ENCODE measurements at places on chromosomes 13 and 19. TPM values are rescaled to one million over a fixed set of nuclear protein-coding genes. Genes with fewer than 3 reads are reported as not detected.

Gene SERP2
- total RNA-seq: not detected

Gene ZNF577
- not detected for total RNA-seq

Gene MZT1
- total RNA-seq: 10.5 TPM

Gene PDE4C
- 0.50 TPM for total RNA-seq

Gene GPR12
- not detected for total RNA-seq

Gene ZNF99
- total RNA-seq: not detected

Gene PSG2
- not detected for total RNA-seq

Gene CYP2F1
- not detected for total RNA-seq

Gene GMIP
- 5.0 TPM for total RNA-seq

Gene PGLYRP2
- 0.06 TPM for total RNA-seq

Gene LYL1
- total RNA-seq: 1.0 TPM

Gene ZGLP1
- 1.8 TPM for total RNA-seq

Gene NOTCH3
- total RNA-seq: 6.8 TPM

Gene DPY19L3
- 12.4 TPM for total RNA-seq

Gene IGFL3
- total RNA-seq: not detected

Gene LILRA6
- not detected for total RNA-seq

Gene NLRP9
- total RNA-seq: not detected

Gene LILRA1
- not detected for total RNA-seq

Gene PPP1R37
- total RNA-seq: 33.2 TPM

Gene ATP8B3
- total RNA-seq: 1.8 TPM

Gene OR7D2
- total RNA-seq: not detected

Gene PRSS57
- total RNA-seq: not detected

Gene RXFP2
- total RNA-seq: not detected

Gene SYT5
- total RNA-seq: 7.7 TPM

Gene ZNF229
- total RNA-seq: 2.5 TPM

Gene BIVM
- total RNA-seq: 4.4 TPM

Gene KLK2
- not detected for total RNA-seq

Gene RYR1
- total RNA-seq: 5.4 TPM

Gene CPAMD8
- total RNA-seq: not detected

Gene NLRP11
- total RNA-seq: not detected

Gene ZNF723
- total RNA-seq: not detected

Gene FREM2
- total RNA-seq: not detected

Gene RNF17
- total RNA-seq: not detected

Gene MTUS2
- not detected for total RNA-seq

Gene ZNF490
- 0.67 TPM for total RNA-seq

Gene CACNG8
- total RNA-seq: 1.1 TPM

Gene TYROBP
- total RNA-seq: not detected

Gene ZNF98
- total RNA-seq: not detected

Gene CACNA1A
- total RNA-seq: 0.35 TPM

Gene OR7A5
- total RNA-seq: not detected

Gene LRG1
- total RNA-seq: 0.10 TPM

Gene RFPL4AL1
- total RNA-seq: not detected

Gene ALOX5AP
- total RNA-seq: 4.3 TPM

Gene ZNF547
- 1.4 TPM for total RNA-seq

Gene LPAR2
- 2.9 TPM for total RNA-seq

Gene NCR1
- total RNA-seq: not detected

Gene FUT1
- 0.06 TPM for total RNA-seq

Gene WTIP
- 33.2 TPM for total RNA-seq

Gene CERS4
- 2.8 TPM for total RNA-seq

Gene ICAM5
- 0.42 TPM for total RNA-seq

Gene ANKLE1
- total RNA-seq: 0.63 TPM
